Stimulated activated CD8-positive, alpha-beta memory T cell treated with anti-CD3 and anti-CD28 coated beads, Interleukin-7, amount 100 ng/mL, for 1 hour (primary cell): ENCODE measurements at places on chromosomes 3 and 15.

GRCh38 chr3:147410116-147410525, 956 bp downstream of the ZIC1 start:
- DNase-seq: no peak

DNA sequence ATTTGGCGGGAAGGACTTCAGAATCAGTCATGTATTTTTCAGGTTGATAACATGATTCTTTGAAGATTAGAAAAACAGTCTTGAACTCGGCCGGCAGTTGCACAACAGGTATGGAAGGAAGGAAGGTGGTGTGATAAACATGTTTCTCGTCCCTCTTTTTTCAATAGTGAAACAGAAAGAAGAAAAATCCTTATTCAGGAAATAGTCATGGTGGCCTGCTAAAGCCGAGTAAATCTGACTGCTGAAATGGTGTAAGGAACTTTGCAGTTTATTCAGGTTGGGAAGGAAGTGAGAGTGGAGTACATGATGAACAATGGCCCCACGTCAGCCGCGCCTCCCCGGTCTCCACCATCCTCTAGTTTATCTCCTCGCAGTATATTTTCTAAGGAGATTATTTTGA, 6.7 kb downstream of the RASGRP1 start:
- DNase-seq: no peak

DNA sequence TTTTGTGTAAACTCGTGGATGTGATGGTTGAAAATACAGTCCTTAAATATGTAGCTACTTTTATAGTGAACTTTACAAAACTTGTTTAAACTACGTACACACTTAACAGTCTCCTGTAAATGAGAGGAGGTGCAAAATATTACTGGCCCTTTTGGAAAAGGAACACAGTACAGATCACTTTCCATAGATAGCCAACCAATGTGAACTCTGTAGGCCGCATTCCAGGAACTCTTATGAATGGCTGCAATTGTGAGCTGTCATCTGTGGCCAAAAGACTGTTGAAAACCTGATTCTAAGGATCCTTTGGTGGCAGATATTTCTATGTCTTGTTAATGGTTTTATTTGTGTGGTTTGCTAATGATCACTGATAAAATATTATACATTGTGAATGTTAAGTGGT, 6.2 kb downstream of the TSC22D2 start:
- DNase-seq: no peak

DNA sequence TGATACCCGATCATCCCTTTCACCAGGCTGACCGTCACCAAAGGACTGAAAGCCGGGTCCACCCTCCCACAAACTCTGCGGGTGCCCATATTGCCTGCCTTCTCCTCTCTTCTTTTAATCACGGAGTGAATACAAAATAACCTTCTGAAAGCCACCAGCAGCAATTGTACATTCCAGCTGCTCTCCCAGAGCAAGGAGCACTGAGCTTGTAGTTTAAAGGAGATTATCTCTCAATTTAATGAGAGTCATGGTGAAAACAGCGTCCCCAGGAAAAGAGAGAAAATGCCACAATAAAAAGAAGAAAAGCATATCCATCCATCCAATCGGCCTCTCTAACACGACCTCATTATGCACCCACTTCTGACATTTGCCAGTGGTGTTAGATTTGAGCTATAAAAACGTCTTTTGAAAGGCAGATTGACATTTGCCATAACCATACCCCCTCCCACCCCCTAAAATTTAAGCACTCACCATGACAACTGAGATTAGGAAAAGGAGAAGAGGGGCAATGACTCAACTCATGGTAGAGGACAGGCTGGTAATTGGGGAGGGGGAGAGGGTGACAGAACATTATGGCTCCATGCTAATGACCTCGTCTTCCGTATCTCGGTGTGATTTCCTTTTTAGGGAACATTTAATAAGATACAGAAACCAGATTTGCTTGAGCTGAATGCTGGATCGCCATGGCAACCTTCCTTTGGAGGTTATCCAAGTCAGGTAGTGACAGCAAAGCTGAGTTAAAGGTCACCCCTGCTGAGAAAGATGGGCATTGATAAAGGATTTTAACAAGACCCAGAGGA, 106.2 kb downstream of the ST8SIA2 start:
- no peak for DNase-seq

- no peak for DNase-seq
Observed at GRCh38 chr15:23057707-23058106, 18.3 kb upstream of the TUBGCP5 start.

DNA sequence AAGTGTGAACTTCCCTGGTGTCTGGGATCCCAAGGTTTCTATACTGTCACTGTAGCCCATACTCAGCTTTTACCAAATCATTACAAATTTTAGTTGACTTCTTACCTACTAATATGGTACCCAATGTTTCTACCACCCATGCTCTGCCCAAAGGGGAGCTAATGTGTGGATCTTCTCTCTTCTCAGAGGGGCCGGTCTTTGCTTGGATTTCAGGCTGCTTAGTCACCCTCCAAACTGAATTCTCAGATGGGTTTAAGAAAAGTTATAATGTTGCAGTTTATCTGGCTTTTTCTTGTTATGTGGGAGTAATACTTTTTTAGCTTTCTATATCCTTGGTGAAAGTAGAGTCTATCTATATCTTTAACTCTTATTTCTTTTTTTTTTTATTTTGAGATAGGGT, 67.1 kb upstream of the AKAP13 start:
- no peak for DNase-seq

DNA sequence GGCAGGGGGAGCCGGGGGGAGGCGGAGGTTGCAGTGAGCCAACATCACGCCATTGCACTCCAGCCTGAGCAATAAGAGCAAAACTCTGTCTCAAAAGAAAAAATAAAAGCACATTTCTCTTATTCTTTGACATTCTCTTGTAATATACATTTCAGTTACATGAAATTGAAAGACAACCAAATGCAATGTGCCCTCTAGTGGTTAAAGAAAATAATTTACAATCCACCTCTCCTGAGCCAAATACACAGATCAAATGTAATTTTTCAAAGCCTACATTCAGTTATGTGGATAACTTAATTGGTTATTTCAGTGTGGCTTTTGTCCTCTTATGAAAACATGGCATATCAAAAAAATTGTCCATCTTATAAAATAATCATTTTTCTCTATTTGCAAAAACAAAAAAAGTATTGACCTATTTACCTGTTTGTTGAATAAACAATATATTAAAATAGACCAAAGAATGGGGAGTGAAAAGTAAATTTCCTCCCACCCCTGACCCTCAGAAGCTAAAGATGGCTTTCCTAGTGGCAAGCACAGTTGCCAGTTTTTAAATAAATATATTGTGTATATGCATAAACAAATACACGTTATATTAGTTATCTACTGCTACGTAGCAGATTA, 14.2 kb upstream of the U2SURP start:
- DNase-seq: no peak
